ENCODE measurements at places on chromosomes 1 and 21.

- DNase-seq = no peak
These were observed 52.1 kb downstream of the SLC35D1 start for GRCh38 chr1:67001682-67002425.

DNA sequence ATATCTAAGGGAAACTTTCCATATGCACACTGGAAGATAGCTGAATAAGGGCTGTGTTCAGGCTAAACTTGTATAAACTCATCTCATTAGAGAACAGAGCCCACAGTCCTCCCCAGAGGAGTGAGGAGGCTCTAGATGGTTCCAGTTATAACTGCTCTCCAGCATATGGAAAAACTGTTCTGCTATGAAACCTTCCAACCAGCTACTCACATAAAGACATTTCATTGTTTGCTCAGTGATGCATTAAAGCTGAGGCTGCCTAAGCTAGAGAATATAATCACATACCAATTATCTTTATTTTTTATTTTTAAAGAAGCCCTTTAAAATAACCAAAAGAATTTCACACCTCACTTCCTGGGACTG lies 13.3 kb downstream of the AHCYL1 start:
- DNase-seq = no peak

GRCh38 chr1:165525708-165526107 lies 18.1 kb upstream of the LRRC52 start:
- no peak for DNase-seq

- no peak for DNase-seq
These were observed 19.7 kb upstream of the GALNT2 start for GRCh38 chr1:230047114-230047865.

- no peak for DNase-seq
These were observed 1.9 kb upstream of the PADI2 start for GRCh38 chr1:17120962-17121837.

GRCh38 chr1:5507340-5507739 lies 484.9 kb downstream of the NPHP4 start:
- DNase-seq = no peak

- no peak for DNase-seq
These were observed 21.6 kb downstream of the URB1 start for GRCh38 chr21:32370998-32371766.

GRCh38 chr1:62989497-62989896 lies 205.6 kb downstream of the ATG4C start:
- no peak for DNase-seq

DNA sequence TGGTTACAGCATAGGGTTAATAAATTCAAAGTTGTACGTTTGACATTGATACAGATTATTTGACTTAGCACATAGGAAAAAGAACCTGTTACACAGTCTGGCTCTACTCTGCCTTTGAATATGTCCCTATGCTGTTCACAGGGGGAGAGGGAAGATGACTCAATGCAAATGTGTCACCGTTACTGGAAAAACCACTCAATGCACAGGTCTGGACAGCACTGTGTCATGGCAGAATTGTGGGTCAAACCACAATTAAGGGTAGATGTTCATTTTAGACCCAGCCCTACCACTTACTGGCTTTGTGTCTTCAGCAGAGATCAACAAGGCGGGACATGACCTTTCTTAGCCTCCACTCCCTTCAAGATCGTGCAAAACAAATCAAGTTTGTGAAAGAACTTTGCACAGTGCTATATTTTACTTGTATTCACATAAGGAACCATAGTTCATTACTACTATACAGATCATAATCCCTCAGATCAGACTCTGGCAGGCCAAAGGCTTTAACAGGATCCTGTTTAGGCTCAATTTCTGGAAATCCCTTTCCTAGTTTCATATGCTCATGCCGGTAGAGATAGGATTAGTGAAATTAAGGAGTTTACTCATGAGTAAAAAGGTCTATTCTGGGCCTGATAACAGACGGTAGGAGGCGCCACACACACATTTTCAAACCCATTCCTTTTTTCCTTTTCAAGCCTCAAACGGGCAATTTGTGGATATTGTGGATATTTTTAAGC lies 22.1 kb downstream of the EIF2D start:
- no peak for DNase-seq

DNA sequence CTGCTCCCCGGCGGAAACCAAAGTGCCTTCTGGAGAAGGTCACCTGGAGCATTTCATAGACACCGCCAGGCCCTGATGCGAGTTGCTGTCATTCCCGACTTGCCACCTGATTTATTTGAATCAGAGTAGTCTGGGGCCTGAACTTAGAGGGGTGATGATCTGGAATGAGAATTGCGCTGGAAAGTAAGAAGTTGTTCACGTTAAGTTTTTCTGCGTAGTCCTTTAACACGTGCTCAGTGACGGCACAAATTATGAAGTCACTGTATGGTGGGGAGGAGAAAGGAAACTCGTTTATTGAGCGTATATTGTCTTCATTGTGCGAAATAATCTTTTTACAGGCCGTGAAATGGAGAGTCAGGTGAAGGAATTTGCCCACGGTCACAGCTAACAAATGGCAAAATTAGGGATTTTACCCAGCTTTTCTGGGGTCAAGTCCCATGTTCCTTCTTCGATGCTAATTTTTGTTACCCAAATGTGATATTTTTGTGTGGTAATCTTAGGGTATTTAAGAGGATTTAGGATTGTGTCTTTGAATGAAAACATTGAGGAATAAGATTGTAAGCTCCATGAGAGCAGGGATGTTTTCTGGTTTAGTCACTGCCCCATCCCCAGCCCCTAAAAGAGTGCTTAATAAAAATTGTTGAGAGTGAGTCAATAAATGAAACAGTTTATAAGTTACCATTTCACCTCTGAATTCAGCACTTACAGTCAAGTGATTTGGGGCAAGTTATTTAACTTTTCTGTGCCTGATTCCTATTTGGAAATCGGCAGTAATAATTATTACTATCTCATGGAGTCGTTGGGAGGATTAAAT lies 46.4 kb upstream of the NBL1 start:
- no peak for DNase-seq

DNA sequence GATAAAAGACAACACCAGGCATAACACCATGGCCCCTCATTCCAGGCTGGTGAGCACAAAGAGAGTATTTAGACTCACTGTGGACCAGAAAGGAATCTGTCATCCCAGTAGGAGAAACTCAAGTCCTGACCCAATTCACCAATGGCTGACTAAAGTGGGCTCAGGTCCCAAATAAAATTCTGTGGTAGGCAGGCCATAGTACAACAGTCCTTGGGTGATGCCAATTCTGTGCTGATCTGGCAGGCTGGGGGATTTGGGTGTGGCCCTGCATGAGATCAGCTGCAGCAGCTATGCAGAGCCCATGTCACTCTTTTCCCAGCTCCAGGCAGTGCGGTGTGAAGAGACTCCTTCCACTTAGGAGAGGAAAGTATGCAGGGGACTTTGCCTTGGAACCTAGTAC lies 245.1 kb downstream of the LBR start:
- no peak for DNase-seq

DNA sequence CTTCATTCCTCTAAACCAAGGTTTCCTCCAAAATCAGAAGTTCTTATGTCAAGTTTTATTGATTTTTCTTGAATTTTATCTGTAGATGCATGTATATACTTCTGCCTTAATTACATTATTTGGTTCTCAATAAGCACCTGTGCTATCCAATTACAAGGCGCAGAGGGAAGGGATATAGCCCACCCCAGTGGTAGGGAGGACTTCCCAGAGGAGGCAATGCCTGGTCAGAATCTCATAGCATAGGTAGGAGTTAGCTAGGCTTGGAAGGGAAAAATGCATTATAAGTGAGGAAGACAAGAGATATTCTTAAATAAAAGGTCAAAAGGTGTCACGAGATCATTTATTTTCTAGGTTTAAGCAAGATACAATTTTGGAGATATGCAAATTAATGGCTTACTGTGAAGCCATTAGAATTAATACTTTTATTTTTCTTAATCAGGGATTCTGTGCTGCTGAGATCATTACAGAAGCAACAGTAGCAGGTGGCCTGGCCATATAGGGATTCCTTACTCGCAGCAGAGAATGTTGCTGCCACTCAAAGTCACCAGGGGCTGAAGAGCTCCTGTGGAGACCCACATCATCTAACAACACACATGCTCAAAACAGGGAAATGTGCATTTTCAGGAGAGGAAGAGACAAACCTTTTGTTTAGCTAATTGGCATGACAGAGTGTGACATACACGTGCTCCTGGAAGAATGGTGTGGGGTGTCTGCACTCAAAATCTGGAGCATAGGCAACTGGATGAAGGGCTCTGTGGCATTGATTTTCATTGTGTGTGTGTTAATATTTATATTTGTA lies 178.3 kb downstream of the ATG4C start:
- no peak for DNase-seq

GRCh38 chr1:246617156-246617555 lies 50.9 kb downstream of the CNST start:
- no peak for DNase-seq

DNA sequence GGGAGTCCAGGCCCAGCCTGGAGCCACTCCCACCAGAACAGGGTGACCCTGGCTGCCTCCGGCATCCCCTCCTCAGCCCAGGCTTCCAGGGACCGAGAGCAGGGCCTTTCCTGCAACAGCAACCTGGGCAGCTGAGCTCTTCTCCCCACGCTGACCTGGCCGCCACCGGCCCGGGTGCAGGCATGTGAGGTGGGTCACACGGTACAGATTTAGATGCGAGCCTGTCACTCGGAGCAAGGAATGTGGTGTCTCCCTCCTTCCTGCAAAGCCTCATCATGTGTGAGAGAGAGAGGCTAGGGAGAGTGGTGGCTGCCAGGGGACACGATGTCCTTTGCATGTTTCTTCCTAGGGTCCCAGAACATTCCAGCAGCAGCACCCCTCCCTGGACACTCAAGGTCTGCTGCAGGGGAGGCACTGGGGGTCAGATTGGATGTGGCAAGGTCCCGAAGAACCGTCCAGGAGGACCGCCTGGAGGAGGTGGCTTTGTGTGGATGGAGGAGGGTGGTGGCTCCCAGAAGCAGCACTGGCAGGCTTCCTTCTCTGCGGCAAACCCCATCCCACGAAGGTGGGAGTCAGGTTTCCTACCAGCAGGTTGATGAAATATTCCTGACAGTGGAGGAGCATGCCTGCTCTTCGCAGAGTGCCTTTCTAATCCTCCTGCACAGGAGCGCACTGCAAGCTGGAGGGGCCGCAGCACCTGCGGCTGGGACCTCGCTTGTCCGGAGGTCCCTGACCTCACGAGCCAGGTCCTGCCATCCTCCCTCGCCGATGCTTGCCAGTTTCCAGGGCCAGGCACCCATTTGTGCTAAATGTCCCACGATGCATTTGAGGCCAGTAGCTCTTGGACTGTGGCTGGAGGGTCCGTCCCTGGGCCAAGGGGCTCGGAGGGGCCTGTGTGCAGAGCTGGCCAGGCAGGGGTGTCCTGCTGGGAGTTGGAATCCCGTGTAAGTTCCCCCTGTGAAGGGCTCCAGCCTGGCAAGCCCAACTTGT lies 68.4 kb downstream of the PRDM16 start:
- no peak for DNase-seq

GRCh38 chr1:46159516-46159915 lies 15.4 kb upstream of the TSPAN1 start:
- no peak for DNase-seq

- no peak for DNase-seq
These were observed 133.1 kb upstream of the NFIA start for GRCh38 chr1:60949154-60949825.

- DNase-seq = no peak
These were observed 6.7 kb upstream of the FAM167B start for GRCh38 chr1:32240140-32240951.

GRCh38 chr1:83799594-83799993 lies 199.3 kb downstream of the TTLL7 start:
- DNase-seq = no peak

DNA sequence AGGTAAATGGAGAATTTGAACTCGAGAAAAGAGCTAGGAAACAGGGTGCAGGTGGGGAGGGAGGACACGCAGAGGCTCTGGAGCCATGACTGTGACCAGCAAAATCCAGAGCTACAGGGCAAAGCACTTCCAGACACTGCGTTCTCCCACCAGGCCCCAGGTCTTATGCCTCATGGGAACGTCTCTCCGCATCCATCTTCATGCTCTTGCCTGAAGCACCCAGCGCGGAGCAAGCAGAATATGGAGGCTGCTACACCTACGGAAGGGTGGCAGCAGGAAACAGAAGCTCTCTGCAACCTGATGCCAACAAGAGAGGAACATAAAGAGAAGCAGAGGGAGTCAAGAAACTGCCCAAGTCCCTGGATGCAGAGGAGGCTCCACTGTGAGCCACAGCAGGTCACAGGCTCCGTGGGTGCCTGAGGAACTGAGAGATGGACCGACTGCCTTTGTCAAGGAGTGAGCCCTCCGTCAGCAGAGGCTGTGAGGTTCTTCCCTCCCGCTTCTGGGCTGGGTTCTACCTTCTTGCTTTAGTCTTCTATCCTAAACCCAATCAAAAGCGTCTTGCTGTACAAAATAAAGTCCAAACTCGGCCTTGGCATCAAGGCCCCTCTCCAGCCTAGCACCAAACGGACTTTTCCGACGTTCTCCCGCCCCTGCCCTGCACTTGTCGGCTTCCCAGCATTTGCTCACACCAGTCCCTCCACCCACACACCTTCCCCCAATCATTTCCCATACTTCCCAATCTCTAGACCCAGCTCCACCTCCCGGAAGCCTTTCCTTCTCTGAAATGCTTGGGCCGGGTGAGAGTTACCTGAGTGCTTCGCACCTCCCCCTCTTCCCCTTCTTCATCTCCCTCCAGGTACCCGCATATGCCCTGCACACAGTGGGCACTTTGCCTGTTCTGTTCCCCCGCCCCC lies 930 bp downstream of the DHCR24 start:
- DNase-seq = no peak

GRCh38 chr1:101507547-101507971 lies 270.7 kb downstream of the S1PR1 start:
- no peak for DNase-seq

- no peak for DNase-seq
These were observed 27.3 kb upstream of the EPHA2 start for GRCh38 chr1:16183179-16183578.

GRCh38 chr1:114454539-114454938 lies 56.5 kb downstream of the TRIM33 start:
- DNase-seq = no peak

DNA sequence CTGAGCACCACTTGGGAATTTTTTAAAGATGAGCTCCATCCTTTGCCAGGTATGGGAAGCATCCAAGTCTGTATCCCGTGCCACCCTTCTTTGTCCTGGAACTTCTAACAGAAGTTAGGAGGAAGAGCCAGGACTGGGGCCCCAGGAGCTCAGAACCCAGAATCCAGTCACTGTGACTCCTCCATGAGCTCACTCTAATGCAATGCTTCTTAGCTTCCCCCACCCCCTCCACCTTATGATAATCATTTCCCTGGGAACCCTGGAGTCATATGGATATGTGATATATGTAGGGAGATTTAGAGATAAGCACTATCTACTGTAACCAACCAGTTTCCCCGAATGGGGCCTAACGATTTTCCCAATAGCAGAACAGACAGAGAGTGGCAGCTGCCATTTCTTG lies 758 bp upstream of the SPRR5 start:
- no peak for DNase-seq

DNA sequence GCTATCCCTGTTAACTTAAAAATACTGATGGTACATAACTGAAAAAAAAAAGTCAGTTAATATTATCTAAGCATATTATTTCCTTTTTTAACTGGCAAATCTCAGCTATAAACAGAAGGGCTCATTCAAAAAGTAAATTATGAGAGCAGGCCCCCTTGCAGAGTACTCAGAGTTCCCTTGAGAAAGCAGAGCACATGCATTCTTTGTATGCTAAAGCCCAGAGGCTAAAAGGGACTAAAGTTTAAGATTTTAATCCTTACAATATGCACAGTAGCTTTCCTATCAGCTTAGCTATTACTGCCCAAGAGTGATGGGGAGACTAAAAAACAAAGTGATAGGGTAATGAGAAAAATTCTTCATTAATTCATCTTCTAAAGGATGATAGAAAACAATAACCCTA lies 18.5 kb downstream of the SLC16A1 start:
- no peak for DNase-seq
